T-helper 17 cell (primary cell): ENCODE measurements at places on chromosomes 6 and 20. TPM values are rescaled to one million over a fixed set of nuclear protein-coding genes. Genes with fewer than 3 reads are reported as not detected.

DNA sequence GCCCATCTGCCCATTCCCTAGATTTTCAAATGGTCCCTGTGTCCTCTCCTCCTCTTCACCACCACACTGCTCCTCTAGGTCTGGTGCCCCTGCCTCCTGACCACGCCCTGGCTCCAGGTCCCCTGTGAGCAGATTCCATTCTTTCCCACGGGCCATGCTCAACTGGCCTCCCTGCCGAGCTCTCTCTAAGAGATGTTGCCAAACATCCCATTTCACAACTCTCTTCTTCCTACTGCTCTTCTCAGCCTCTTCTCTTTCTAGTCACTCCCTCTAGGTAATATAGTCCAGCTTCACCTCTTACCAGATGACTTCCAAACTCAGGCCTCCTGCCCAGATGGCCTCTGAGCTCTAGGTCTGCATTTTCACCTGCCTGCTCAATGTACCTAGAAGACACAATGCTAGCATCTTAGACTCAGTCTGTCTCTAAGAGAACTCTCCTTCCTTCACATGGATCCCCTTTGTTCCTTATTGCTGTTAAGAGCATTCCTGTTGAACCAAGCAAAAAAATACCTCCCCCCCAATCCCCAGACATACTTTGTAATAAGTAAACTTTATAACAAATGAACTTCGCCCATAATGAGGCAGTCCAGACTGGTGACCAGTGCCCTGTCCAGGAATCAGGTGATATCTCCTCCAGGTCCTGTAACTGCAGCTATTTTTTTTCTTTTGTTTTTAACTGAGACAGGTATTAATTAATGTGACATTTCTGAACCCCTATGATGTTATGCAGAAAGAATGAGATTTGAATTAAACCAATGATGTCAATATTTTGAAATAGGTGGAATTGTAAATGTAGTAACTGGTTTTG is 79.0 kb downstream of the LYRM4 start:
- DNase-seq = no peak

DNA sequence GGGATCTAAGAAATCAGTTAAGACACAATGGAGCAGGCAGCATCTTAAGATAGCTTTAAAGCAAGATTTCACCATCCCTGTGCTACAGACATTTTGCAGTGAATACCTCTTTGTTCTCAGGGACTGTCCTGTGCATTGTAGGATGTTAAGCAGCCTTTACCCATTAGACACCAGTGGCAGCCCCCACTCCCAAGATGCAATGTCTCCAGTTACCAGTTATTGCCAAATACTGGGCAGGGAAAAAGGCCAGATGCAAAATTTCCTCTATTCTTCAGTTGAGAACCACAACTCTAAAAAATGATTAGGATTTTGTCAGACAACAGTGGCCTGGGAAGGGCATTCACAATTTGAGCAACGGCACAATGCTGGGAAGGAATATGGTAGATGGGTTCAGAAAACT is 6.1 kb downstream of the FBXO5 start:
- DNase-seq = no peak

DNA sequence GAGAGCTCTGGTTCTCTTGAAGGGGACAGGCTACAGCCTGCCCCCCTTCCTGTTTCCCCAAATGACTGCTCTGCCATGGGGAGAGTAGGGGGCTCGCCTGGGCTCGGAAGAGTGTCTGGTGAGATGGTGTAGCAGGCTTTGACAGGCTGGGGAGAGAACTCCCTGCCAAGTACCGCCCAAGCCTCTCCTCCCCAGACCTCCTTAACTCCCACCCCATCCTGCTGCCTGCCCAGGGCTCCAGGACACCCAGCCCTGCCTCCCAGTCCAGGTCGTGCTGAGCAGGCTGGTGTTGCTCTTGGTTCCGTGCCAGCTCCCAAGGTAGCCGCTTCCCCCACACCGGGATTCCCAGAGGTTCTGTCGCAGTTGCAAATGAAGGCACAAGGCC is 9.8 kb downstream of the VEGFA start:
- no peak for DNase-seq

GRCh38 chr6:33075568-33076405 is at the start of gene HLA-DPB1:
TSS of gene HLA-DPB1 (plus strand) at chr6:33075990. CDS start at chr6:33076042, 52 bp downstream.
- DNase-seq = no peak

GRCh38 chr20:3739054-3739925 is 6.8 kb downstream of the HSPA12B start:
- DNase-seq = no peak

GRCh38 chr6:42911171-42912021 is 4.5 kb upstream of the PTCRA start:
- DNase-seq = no peak

GRCh38 chr20:5974531-5974930 is 24.1 kb downstream of the MCM8 start:
- no peak for DNase-seq

DNA sequence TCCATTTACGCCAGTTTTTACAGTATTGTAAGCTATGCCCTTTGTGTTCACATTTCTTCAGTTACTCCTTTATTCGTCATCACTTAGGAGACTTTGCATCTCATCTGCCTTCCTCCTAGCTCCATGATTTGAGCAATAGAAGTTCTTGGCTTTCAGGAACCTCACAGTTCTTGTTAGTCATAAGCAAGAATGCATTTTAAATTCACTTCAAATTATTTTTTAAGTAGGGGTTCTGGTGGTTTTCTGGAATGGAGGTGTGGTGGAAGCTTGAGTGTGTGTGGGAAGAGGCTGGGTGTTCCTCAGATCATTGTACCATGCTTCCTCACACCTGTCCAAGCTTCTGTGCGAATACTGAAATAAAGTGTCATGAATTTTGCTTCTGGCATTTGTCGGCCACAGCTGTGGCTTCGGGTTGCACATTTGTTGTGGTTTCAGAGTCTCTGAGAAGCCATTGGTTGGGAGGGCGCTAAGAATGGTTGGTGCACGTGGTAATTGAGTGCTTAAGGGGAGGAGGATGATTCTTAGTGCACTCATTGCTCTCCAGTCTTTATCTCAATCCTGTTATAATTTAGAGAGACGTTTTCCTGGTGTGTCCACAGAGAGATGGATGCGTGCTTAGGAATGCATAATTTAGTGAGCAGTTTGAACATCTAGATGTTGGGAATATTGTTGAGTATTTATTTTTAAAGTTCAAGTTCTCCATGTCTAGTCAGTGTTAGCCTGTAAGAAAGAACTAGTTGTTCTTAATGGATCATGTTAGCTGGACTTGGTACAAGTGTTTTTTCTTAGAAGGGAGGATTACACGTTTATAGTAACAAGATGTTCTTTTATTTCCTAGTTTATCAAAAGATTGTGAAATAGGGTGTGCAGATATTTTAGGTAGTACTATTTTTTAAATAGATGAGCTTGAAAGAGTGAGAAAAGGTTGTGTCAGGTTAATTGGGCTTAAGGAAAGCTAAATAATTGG is 31.9 kb downstream of the FOXO3 start:
- DNase-seq = peak; percentile 19

GRCh38 chr20:33065785-33066184 is 12.1 kb downstream of the BPIFB3 start:
- no peak for DNase-seq

GRCh38 chr6:17907406-17908229 is 79.8 kb downstream of the KIF13A start:
- DNase-seq = no peak

- no peak for DNase-seq
Observed at GRCh38 chr6:48765352-48765961, 654.5 kb upstream of the PTCHD4 start.

The CDC25B gene
- total RNA-seq = 223 TPM

DNA sequence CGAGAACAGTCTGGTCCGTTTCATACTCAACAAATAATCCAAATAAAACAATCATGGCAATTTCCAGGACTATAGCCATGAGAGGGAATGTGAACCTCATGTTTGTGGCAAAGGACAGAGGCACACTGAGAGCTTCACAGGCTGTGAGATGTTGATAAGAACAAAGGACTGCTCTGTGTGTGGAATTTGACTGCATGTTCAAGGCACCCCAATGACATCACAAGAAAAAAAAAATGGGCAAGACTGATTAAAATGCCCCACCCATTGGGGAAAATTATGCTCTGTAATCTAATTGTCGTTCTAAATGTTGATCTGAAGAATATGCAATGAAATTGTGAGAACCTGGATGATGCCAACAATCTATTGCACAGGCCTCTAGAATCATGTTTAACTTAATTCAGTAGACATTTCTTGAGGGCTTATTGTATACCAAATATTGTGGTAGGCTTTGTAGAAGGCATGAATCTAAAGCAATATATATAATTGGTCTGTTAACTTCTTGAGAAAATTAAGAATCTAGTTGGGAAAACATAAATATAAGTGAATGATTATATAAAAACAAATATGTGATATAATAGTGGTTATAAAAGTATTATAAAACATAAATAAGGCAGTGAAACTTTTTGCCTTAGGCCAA is at the start of gene RHAG:
Gene RHAG (minus strand): TSS at position 127 of the 637 bp plus-strand sequence. CDS start 27 bp downstream, at position 100.
- DNase-seq = no peak
